Activated CD8-positive, alpha-beta memory T cell treated with anti-CD3 and anti-CD28 coated beads for 4 hours (primary cell): ENCODE measurements at places on chromosomes 2 and 18.

GRCh38 chr18:74225193-74225840, 66.4 kb downstream of the CYB5A start:
- no peak for DNase-seq

DNA sequence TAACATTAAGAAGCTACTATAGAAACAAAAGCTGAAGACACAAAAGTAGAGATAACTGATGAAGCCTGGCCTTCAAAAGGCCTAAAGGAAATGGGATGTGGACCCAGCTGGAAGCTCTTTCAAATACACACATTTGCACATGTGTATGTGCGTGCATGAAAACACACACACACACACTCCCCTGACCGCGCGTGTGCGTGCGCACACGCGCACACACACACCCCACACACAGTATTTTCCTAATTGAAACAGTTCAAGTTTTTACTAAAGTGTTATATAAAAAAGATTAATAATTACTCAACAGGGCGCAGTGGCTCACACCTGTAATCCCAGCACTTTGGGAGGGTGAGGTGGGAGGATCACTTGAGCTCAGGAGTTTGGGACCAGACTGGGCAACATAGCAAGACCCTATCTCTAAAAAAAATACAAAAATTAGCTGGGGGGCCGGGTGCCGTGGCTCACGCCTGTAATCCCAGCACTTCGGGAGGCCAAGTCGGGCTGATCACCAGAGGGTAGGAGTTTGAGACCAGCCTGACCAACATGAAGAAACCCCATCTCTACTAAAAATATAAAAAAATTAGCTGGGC, 111.5 kb downstream of the PLEKHM3 start:
- DNase-seq = no peak

- DNase-seq = no peak
Observed at GRCh38 chr18:33603454-33603853, 25.4 kb downstream of the ASXL3 start.

GRCh38 chr2:173249661-173250641, 104.7 kb upstream of the CDCA7 start:
- no peak for DNase-seq

GRCh38 chr2:62296832-62297623, 101.1 kb downstream of the B3GNT2 start:
- DNase-seq = no peak

DNA sequence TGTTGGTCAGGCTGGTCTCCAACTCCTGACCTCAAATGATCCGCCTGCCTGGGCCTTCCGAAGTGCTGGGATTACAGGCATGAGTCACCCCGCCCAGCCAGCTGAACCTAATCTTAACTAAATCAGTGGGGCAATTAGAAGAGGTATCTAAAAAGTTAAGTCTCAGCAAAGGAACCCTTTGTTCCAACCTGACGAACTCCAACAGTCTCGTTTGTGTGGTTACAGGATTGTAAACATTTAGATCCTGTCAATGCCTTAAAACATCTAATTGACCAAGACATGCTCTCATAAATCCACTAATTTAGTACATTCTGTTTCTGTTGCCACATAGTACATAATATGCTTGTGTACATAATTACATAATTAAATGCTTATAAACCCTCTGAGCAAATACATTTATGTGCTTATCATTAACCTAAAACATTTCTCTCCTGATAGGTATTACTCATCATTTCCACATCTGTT, 31.1 kb upstream of the STK39 start:
- no peak for DNase-seq

DNA sequence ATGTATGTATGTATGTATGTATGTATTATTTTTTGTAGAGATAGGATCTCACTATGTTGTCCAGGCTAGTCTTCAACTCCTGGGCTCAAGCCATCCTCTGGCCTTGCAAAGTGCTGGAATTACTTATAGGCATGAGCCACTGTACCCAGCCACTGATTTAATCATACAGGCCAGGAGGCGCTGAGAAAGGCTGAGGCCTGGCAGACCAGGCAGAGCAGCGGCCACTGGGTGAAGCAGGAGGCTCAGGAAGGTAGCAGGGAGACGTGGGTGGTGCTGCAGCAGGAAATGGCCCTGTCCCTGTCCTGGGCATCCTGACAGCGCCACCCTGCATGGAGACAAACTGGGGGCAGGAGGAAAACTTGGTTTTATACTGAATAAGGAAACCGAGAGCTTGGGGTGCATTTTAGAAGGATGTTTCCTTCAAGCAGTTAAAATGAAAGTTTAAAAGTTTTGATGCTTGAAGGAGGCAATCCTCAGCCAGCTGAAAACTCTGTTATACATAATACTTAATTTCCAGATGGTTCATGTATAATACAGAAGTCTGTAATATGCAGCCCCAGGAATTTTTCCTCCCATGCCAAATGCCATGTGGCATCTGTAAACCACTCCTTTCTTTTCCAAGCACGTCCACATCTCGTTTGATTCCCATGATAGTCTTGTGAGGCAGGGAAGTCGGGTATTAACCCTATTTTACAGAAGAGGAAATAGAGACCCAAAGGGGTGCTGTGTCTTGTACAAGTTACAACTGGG, 182.4 kb downstream of the CELF4 start:
- DNase-seq = no peak

- DNase-seq = no peak
Observed at GRCh38 chr2:220353897-220354296, 726.5 kb downstream of the SLC4A3 start.
